ENCODE measurements at places on chromosomes 5 and 9. TPM values are rescaled to one million over a fixed set of nuclear protein-coding genes. Genes with fewer than 3 reads are reported as not detected.

GRCh38 chr5:95962785-95963184 lies 1.1 kb upstream of the ELL2 start:
- peak; percentile 35 for DNase-seq

DNA sequence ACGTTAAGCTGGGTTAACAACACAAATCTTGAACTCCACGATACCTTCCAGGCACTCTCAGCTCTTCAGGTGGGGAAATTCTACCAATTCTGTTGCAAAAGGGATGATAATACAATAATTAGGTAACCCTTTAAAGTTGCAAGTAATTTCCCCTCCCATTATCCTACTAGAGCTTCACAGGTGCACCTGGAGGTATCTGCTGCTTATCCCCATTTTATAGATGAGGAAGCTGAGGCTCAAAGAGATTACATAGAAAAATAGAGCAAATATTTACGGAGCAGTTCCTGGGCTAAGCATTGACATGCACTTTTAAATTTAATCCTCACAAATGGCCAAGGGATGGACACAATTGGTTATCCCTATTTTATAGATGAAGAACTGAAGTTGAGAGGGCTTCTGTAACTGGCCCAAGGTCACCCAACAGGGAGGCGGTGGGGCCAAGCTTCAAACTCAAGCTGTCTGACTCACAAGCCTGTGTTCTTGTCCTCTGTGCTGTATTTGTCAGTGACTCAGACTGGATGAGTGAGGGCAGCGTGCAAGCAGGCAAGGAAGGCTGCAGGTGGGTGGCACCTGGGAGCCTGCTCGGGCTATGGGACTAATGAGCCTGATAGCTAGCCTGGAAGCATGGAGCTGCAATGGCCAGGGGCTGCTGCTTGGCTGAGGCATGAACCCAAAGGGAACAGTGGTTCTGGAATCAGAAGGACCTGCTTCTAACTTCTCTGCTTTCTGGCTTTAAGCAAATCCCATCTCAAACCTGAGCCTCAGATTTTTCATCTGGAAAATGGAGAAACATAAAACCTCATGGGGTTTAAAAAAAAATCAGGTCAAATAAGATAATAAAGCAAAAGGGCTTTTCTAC lies 105.5 kb downstream of the PDE6A start:
- DNase-seq: no peak

DNA sequence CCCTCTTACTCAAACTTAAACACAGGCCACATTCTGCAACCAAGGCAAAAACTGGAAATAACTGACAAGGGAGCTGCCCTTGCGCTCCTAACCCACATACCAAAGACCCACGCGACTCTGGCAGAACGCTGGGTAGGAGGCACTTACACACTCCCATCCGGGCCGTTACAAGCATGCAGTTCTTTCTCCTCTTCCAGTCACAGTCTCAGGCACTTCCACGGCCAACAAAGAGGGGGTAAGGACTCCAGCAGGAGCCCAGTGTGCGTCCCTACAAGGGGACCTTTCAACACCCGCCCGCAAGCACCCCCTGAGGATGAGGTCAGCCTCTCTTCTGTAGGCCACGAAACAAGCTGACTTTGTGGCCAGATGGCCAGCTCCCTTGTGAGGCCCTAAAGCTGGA lies 57.4 kb downstream of the SERINC5 start:
- no peak for DNase-seq

- no peak for DNase-seq
These were observed 715 bp downstream of the LCN8 start for GRCh38 chr9:136757328-136757727.

GRCh38 chr5:9621379-9621903 lies 8.7 kb downstream of the TAS2R1 start:
- DNase-seq: no peak

DNA sequence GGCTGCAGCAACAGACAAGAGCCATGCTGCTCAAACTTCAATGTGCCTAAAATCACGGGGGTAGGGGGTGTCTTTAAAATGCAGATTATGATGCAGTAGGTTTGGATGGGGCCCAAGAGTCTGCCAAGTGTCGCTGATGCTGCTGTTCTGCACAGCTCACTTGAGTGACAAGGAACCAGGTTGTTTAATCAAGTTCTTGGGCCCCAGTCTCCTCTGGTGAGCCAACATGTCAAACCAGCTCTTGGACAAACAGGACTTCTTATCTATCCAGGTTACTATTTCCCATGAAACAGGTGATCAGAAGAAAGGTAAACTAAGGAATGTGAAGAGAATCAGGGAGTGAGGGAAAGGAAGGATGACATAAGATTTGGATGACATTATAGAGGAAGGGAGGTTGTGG lies 78.0 kb downstream of the APBA1 start:
- no peak for DNase-seq

- DNase-seq: no peak
These were observed 85.9 kb downstream of the RAI14 start for GRCh38 chr5:34742061-34742460.

CDX1 gene
- total RNA-seq: not detected

SHOC1 gene
- total RNA-seq: not detected

C5 gene
- total RNA-seq: 1.8 TPM

LPAR1 gene
- not detected for total RNA-seq

SEMA6A gene
- total RNA-seq: 0.13 TPM

MARCOL gene
- total RNA-seq: not detected

IRX1 gene
- total RNA-seq: not detected

NR2F1 gene
- not detected for total RNA-seq

CD180 gene
- 0.75 TPM for total RNA-seq
